Upper lobe of left lung (tissue), 6 donors: ENCODE measurements at places on chromosomes 6 and 20.
A peak's percentile ranks its signal among the peaks of the same experiment; 100 is the strongest.

DNA sequence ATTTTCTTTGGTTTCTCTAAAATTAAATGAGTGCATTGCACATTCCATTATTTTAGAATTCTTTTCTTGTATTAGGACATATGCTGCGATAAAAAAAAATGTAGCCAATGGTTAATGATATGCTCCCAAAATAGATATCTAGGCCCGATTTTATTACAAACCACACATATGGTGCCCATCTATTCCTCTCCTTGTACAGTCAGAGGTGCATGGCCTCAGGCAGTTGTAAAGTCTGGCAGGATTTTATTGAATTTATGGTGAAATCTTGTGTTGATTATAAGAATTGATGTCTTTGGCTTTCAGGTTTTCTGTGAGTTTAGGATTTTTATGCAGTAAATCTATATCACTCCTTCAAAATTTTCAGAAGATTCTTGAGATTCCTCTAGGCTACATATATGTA, 192.2 kb downstream of the RFPL4B start:
- no peak overlapping the region for H3K27ac ChIP-seq
- H3K27me3 ChIP-seq: no peaks in the 10 kb centered on the region
- H3K4me1 ChIP-seq: no peaks in the 10 kb centered on the region
- DNase-seq: no peak
- no peak overlapping the region for H3K4me3 ChIP-seq

- H3K36me3 ChIP-seq: no peaks in the 10 kb centered on the region
- no peak overlapping the region for H3K27ac ChIP-seq
- no peak overlapping the region for H3K4me3 ChIP-seq
- no peak for DNase-seq
Measured at GRCh38 chr6:131303338-131303930, 168.2 kb downstream of the AKAP7 start.

DNA sequence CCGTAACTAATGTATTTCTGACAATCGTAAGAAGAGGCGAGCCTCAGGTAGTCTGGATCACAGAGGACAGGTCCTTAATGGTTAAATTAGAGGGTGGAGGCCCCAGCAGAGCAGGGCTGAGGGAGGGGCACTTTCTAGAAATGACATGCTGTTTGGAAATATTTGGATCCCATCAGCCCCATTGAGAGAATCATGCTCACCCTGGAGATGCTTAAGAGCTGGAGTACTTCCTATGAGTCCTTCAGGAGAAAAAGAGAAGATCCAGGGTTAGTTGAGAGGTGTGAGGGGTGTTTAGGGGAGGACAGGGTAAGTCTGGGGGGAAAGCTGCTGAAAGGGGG, 123.0 kb downstream of the TCP11 start:
- peaks cover 70% of the 10 kb centered on the region for H3K4me1 ChIP-seq
- H3K36me3 ChIP-seq: no peaks in the 10 kb centered on the region
- peak overlapping the region; percentile 91 for H3K27ac ChIP-seq
- no peaks in the 10 kb centered on the region for H3K27me3 ChIP-seq
- no peak for DNase-seq
- H3K4me3 ChIP-seq: peak overlapping the region; percentile 46

DNA sequence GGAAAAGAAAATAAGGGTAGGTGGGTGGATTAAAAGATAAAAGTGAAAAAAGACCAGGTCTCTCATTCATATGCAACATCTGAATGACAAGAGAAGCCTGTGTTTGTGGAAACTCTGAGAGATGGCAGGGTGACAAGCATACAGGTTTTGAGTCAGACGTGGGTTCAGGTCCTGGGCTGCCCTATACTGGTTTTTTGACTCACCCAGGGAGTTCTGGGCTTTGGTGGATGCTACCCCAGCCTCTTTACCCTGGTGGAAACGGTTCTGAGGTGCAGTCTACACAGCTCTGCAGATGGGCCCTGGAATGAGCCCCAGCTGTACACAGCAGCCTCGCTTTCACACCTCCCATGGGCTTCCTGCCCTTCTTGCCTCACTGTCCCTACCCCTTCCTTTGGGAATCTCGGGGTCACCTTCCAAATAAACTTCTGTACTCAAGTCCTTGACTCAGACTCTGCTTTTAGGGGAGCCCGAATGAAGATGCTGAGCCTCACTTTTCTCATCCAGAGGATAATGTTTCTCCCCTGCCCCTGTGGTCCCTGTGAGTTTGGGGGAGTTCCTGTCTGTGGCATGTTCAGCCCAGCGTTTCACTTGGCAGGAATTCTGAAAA, 77.7 kb upstream of the CLDN20 start:
- no peak for DNase-seq
- H3K4me1 ChIP-seq: peaks cover 9% of the 10 kb centered on the region
- H3K36me3 ChIP-seq: no peaks in the 10 kb centered on the region
- no peaks in the 10 kb centered on the region for H3K27me3 ChIP-seq

DNA sequence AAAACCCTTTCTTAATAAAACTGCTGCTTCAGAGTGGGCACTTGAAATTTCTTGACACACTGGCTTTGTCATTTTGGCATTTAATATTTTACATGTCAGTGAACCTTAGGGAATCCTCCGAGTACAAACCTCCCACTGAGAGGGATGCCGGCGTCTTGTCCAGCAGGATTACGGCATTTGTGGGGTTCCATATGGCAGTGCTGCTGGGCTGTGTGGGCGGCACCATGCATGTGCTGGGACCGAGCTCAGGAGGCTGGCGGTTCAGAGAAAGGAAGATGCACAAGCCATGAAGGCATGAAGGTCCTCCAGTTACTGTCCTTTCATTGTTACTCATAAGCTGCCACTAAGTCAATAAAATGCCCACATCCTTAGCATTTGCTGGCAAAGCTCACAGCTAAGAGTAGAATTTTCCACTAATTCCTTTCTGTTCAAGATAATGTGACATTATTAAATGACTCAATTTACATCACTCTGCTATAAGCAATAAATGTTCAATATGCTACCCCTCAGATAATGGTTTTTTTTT, 61.4 kb downstream of the LY86 start:
- no peak for DNase-seq
- no peaks in the 10 kb centered on the region for H3K27me3 ChIP-seq
- H3K36me3 ChIP-seq: no peaks in the 10 kb centered on the region
- peaks cover 12% of the 10 kb centered on the region for H3K4me1 ChIP-seq

GRCh38 chr6:50724381-50725124, 11.2 kb downstream of the TFAP2D start:
- no peak overlapping the region for H3K4me3 ChIP-seq
- H3K4me1 ChIP-seq: no peaks in the 10 kb centered on the region

DNA sequence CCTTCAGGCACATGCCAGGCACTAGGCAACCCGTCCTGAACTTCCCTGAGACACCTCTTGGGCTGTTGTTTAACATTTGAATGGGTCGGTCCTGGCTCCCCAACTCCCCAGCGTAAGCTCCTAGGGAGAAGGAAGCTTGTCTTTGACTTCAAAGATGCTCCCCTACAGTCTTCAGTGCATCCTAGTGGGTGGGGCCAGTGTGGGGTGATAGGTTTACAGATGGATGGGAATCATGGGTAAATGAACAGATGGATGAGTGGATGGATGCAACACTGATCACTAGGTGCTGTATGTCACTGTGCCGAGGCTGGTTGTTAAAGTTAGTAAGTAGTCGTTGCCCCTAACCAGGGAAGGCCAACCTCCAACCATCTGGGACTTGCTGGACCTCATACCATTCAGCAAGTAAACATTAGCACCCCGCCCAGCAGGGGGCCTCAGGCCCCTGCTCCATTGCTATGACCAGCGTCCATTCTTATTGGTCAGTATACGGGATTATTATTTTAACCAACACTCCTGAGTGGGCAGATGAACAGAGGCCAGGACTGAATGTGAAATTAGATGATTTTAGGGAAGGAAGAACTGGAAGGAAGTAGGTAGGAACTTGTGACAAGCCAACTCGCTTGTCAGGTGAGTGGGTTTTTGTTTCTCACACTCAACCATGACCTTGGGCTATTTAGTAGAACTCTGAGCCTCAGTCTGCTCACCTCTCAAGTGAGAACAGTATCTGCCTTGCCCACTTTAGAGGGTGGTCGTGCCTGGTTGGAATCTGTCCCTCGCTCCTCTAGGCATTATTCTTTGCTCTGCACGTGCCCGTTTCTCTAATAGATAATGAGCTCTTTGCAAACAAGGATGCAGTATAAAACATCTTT, 82.9 kb upstream of the FOXP4 start:
- peak; percentile 74 for DNase-seq
- no peaks in the 10 kb centered on the region for H3K36me3 ChIP-seq
- no peak overlapping the region for H3K4me3 ChIP-seq
- H3K27ac ChIP-seq: no peak overlapping the region

GRCh38 chr20:8434326-8434876, 302.3 kb downstream of the PLCB1 start:
- H3K4me1 ChIP-seq: peaks cover 7% of the 10 kb centered on the region
- no peaks in the 10 kb centered on the region for H3K27me3 ChIP-seq
- H3K27ac ChIP-seq: peak overlapping the region; percentile 31
- DNase-seq: no peak

- no peaks in the 10 kb centered on the region for H3K4me1 ChIP-seq
- no peak for DNase-seq
- H3K36me3 ChIP-seq: no peaks in the 10 kb centered on the region
- H3K4me3 ChIP-seq: no peak overlapping the region
Measured at GRCh38 chr6:128598571-128598970, 78.2 kb upstream of the PTPRK start.

- no peaks in the 10 kb centered on the region for H3K27me3 ChIP-seq
- peaks cover 3% of the 10 kb centered on the region for H3K36me3 ChIP-seq
- H3K4me1 ChIP-seq: peaks cover 33% of the 10 kb centered on the region
- no peak overlapping the region for H3K4me3 ChIP-seq
- DNase-seq: no peak
- peak overlapping the region; percentile 74 for H3K27ac ChIP-seq
Measured at GRCh38 chr20:17611290-17611539, 41.3 kb downstream of the DSTN start.

- DNase-seq: peak; percentile 39
- no peak overlapping the region for H3K27ac ChIP-seq
- H3K27me3 ChIP-seq: no peaks in the 10 kb centered on the region
- H3K4me1 ChIP-seq: peaks cover 12% of the 10 kb centered on the region
- H3K36me3 ChIP-seq: peaks cover 26% of the 10 kb centered on the region
- H3K4me3 ChIP-seq: no peak overlapping the region
Measured at GRCh38 chr20:25223179-25223661, 24.7 kb upstream of the PYGB start.

DNA sequence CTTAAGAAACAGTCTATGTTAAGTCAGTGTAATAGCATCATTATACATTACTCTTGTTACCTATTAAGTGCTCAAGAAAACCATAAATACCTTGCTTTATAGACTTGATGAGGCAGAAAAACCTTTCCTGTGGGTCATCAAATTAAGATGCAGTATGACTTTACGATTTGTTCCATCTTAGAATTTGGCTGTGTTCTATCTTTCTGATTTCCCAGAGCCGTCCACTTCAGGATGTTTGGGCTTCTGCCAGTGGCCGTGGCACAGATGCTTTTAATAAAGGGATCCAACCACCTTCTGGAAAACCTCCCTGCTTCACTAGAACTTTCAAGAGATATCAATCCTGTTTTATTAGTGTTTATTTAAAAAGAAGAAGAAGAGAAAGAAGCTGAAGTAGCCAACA, 71.2 kb downstream of the PDE7B start:
- DNase-seq: no peak
- H3K27ac ChIP-seq: no peak overlapping the region
- H3K4me3 ChIP-seq: no peak overlapping the region

DNA sequence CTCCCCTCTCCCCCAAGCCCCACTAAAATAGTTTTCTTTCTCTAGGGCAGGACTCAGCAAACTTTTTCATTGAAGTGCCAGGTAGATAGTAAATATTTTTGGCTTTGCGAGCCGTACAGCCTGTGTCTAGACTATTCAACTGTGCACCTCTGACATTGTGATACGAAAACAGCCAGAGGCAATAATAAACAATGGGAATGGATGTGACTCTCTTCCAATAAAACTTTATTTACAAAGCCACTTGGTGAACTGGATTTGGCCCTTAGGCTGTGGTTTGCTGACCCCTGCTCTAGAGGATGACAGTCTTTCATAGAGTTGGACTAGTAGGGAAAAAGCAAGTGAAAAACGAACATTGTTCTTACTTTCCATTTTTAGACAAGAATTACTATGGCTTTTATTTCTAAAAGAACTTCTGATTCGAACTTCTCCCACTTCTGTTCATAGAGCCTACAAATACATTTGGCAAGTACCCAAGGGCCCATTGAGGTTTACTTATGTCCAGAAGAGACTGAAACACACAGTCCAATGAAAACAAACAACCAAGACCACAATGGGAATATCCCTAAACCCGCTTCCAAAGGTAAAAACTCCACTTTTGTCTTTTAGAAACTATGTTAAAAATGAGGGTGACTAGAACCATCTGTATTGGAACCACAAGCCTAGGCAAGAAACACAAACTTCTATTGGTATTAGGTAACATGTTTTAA, 46.4 kb upstream of the CDKAL1 start:
- H3K4me1 ChIP-seq: no peaks in the 10 kb centered on the region
- no peak for DNase-seq
- peaks cover 9% of the 10 kb centered on the region for H3K36me3 ChIP-seq
- H3K27me3 ChIP-seq: no peaks in the 10 kb centered on the region
- H3K27ac ChIP-seq: no peak overlapping the region
- no peak overlapping the region for H3K4me3 ChIP-seq

GRCh38 chr20:22583773-22584521, 425 bp downstream of the FOXA2 start:
- no peaks in the 10 kb centered on the region for H3K27me3 ChIP-seq
- H3K36me3 ChIP-seq: no peaks in the 10 kb centered on the region
- peak overlapping the region; percentile 76 for H3K27ac ChIP-seq
- peaks cover 17% of the 10 kb centered on the region for H3K4me1 ChIP-seq
- peak; percentile 72 for DNase-seq
- peak overlapping the region; percentile 42 for H3K4me3 ChIP-seq

DNA sequence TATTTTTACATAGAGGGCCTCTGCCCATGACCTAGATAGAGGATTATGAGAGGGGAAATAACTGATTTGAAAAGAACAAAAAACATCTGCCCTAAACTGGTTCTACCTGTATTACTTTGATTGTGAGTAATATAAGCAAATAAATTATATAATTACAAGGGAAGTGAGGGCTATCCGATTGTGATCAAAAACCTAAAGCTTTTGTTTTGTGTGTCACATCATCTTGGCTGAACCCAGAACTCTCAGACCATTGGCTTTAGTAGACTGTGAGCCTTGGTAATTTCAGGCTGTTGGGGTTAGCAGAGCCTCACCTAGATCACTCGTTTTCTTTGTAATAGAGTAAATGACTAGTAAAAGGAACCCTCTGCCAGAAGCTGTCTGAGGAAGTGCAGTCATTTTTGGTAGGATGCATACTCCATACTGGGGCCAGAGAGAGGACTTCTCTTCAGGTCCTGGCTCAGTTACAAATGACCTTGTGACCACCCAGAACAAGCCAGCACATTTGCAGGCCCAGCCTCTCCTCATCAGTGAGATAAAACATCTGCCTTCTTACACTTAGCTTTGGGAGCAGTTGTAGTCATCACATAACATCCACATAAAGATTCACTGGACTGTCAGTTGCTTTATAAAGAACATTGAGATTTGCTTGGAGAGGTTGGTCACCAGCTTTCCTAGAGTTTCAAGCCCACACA, 13.5 kb downstream of the STK35 start:
- DNase-seq: no peak
- peaks cover 50% of the 10 kb centered on the region for H3K4me1 ChIP-seq
- no peak overlapping the region for H3K27ac ChIP-seq
- H3K4me3 ChIP-seq: no peak overlapping the region
- no peaks in the 10 kb centered on the region for H3K27me3 ChIP-seq

GRCh38 chr20:1185790-1186334, 1.1 kb upstream of the TMEM74B start:
- H3K36me3 ChIP-seq: no peaks in the 10 kb centered on the region
- peak; percentile 87 for DNase-seq
- H3K27me3 ChIP-seq: no peaks in the 10 kb centered on the region
- peak overlapping the region; percentile 78 for H3K27ac ChIP-seq
- H3K4me1 ChIP-seq: peaks cover 19% of the 10 kb centered on the region
